ENCODE measurements at places on chromosomes 2 and 18.
A peak's percentile ranks its signal among the peaks of the same experiment; 100 is the strongest.

DNA sequence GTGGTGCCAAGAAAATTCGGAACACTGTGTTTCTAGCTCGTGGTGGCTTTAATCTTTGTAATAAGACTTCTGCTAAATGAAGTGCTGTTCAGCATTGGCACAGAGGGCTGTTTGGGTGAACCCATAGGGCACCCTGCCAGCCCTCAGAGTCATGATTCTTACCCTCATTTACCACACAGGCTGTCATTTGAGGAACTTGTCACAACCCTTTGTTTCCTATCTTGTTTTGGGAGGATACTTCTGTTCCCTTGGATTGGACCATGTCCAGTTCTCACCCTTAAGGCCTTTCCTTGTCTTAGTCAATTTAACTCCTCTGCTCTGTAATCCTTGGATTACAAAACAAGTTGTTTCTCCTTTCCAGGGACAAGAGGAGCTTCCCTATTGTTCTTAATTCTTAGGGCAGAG, 225.7 kb downstream of the MTX2 start:
- no peak for DNase-seq

DNA sequence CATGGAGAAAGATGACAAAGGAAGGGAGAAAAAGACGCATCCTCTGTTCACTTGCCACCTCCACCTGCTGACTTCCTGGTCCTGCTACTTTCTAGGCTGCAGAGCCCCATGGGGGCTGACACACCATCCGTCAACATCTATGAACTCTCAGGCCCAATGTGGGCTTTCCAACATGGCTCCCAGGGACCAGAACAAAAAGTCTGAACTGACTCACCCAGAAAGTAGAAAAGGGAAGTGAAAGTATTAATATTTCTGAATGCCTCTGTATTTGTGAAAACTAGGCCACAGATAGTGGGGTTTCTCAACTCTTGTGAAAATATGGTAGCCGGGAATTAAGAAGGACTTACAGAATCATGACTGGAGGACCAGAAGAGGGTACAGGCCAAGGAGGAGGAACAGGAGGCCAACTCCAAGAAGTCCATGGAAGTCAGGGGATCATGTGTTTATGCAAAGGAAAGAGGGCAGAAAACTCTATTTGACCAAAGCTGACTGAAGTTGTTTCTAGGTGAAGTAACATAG, 123.1 kb upstream of the CAB39 start:
- DNase-seq: no peak

DNA sequence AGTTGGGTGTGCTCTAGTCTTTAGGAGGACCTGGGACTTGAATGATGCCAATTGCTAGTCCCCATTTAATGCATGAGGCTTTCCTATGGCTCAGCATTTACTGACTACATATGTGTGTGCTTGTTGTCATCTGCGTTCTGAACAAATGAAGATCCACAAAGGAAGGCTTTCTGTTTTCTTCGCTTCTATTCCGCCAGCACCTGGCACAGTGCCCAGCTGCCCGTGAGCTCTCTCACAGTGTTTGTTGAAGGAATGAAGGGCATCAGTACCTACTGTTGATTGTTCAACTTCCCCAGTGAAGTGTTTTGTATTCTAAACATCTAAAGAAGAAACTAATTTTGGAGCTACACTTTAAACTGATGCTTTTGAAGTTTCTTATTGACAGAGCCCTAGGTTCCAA, 122.4 kb upstream of the LINC00305 start:
- peak; percentile 33 for DNase-seq

GRCh38 chr2:14735696-14736095, 103.2 kb downstream of the LRATD1 start:
- DNase-seq: no peak

DNA sequence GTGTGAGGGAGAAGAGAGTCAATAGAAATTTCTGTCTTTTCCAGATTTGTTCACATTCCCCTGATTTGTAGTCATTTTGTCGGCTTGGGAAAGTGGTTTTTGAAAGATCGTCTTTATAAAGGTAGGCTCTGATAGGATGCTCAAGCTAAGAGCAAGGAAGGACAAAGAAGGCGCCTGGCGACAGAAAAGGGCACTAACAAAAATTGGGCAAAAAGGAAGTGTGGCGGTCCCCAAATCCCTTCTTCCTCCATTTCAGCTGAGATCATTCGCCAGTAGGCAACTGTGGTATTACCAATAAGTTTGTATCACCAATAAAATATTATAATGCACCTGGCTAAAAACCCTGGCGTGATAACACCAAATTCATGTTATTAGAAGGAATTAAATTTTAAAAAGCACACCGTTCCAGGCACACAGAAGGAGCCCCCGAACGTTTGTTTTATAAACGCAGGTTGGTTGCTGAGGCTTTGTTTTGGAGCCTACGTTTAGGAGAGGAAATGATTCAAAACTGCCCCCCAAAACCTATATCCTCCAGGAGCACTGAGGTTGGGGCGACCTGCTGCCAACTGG, 756 bp upstream of the PTPN4 start:
- DNase-seq: no peak

DNA sequence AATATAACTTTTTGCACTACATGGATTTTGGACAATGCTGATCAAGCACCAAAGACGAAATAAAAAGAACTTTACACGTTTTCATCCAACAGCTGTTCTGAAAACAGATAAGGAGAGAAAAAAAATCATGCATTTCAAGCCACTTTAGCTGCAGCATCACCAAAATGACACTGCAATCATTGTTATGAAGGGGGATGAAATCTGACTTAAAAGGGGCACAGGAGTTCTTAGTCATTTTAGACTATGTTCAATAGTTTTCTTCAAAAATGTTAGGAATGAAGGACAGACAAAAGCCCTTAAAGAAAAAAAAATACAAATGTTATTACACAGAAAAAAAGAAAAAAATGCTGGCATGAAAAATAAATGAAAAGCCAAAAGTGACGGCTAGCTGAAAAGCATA, 71.2 kb downstream of the CUL3 start:
- DNase-seq: no peak

DNA sequence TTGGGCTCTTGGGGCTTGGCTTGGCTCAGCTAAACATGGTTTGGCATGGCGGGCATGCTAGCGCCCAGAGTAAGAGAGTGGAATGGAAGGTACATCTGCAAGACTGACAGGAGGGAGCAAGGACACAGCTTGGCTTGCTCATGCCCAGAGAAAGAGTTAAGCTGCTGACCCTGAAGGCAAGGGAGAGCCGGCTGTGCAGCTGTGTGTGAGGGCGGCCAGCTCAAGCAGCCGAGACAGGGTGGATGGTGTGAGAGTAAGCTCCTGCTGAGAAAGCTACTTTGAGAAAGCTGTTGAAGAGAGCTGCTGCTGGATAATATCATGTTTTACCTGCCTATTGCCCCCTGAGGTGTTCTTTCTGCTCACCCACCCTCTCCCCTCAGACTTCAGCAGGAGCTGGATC, 135.6 kb downstream of the CCBE1 start:
- DNase-seq: no peak

DNA sequence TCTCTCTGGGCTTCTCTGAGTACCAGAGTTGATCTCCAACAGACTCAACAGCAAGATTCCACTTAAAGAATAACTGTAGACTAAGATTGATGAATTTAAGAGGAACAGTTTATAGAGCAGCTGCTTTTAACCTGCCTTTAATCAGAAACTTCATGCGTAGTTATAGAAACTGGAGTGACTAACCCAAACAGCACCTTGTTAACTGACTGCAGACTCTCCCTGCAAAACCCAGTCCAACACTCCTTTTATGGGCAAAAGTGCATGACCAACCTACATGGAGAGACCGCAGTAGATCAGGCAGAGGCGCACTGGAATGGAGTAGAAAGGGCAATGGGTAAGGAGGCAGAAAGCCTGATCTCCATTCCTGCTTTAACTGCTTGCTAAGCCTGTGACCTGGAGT, 110.6 kb downstream of the NRP2 start:
- no peak for DNase-seq

DNA sequence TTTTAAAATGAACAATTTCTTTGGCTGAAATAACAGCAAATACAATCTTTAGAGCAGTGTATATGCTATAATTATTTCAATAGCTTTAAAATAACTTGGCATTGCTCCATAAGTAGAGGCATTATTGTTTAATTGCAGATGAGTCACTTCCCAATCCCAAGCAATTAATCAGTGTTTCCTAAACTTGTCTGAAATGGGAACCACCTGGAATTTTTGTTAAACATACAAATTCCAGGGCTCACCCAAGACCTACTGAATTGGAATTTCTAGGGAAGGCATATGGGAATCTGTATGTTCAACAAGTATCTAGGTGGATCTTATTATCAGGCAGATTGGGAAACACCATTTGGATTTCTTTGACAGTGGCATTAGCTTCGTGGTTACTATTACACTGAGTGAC, 27.1 kb upstream of the FMNL2 start:
- DNase-seq: no peak

DNA sequence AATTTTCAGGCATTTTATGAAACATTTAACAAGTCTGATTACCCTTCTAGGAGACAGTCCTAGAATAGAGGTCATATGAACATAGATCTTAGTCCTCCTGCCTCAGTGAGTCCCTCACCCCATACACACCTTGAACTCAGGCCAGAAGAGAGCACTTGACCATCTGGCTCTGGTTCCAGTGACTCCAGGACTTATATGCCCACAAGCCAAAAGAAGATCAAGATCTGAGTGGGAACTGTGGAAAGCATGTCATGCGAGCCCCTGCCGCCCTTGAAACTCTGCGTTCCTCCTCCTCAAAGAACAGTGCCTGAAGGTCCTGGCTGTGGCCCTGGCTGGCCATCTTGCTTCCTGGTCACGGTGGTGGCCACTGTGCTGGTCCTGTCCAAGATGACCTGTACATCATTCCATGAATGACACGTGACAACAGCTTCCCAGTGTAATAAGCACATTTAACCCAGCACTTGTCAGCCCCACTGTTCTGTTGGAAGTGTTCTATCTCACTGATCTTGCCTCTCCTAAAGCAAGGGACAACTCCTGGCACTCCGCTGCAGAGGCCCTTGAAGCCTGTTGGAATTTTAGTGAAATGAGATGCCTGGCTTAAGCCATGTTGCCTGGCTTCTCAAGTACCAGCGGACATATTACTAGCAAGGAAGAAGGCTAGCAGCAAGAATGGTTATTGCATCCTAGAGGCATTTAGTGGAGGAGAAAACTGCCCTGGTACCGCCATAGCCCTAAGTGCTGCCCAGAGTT, 17.6 kb downstream of the TTC32 start:
- DNase-seq: no peak

GRCh38 chr2:138654146-138654545, 126.0 kb downstream of the NXPH2 start:
- DNase-seq: no peak

Data from NCI-H446 (cell line).